ENCODE measurements at places on chromosomes 5 and 9. TPM values are rescaled to one million over a fixed set of nuclear protein-coding genes. Genes with fewer than 3 reads are reported as not detected.

The KIF4B gene
- total RNA-seq, result 0.05 TPM

The RMI1 gene
- total RNA-seq, result 25.6 TPM

The SLC22A4 gene
- 1.6 TPM for total RNA-seq

The GARIN3 gene
- 0.31 TPM for total RNA-seq

The CCDC69 gene
- total RNA-seq, result 24.3 TPM

All from activated T-helper 1 cell treated with anti-CD3 and anti-CD28 coated beads, Interleukin-12 subunit alpha, Interleukin-12 subunit beta, Interleukin-2, Interleukin-4 antibody, amounts not matched to agents 30 ng/mL and 10 ng/mL and 1 ng/mL, durations not matched to agents 14 hours and 24 hours and 36 hours (primary cell).